Muscle of leg (tissue), 16 donors: ENCODE measurements at places on chromosomes 2 and 18.

- DNase-seq, result no peak
- H3K4me1 ChIP-seq, result no peaks in the 10 kb centered on the region
- no peak overlapping the region for H3K4me3 ChIP-seq
- H3K36me3 ChIP-seq, result no peaks in the 10 kb centered on the region
- H3K27ac ChIP-seq, result no peak overlapping the region
These were observed 117.2 kb downstream of the CTNNA2 start for GRCh38 chr2:79630060-79630459.

- H3K36me3 ChIP-seq, result no peaks in the 10 kb centered on the region
- no peak overlapping the region for H3K4me3 ChIP-seq
- no peaks in the 10 kb centered on the region for H3K27me3 ChIP-seq
These were observed 50.4 kb downstream of the CTAGE1 start for GRCh38 chr18:22367303-22367702.

GRCh38 chr2:109098251-109098920 is 30.6 kb upstream of the SH3RF3 start:
- H3K27ac ChIP-seq, result no peak overlapping the region
- H3K4me1 ChIP-seq, result no peaks in the 10 kb centered on the region
- peaks cover 12% of the 10 kb centered on the region for H3K27me3 ChIP-seq

- peaks cover 16% of the 10 kb centered on the region for H3K27me3 ChIP-seq
- H3K27ac ChIP-seq, result no peak overlapping the region
- H3K4me1 ChIP-seq, result peaks cover 7% of the 10 kb centered on the region
- no peak overlapping the region for H3K4me3 ChIP-seq
- no peak for DNase-seq
These were observed 15.5 kb downstream of the ASPRV1 start for GRCh38 chr2:69945941-69946340.

DNA sequence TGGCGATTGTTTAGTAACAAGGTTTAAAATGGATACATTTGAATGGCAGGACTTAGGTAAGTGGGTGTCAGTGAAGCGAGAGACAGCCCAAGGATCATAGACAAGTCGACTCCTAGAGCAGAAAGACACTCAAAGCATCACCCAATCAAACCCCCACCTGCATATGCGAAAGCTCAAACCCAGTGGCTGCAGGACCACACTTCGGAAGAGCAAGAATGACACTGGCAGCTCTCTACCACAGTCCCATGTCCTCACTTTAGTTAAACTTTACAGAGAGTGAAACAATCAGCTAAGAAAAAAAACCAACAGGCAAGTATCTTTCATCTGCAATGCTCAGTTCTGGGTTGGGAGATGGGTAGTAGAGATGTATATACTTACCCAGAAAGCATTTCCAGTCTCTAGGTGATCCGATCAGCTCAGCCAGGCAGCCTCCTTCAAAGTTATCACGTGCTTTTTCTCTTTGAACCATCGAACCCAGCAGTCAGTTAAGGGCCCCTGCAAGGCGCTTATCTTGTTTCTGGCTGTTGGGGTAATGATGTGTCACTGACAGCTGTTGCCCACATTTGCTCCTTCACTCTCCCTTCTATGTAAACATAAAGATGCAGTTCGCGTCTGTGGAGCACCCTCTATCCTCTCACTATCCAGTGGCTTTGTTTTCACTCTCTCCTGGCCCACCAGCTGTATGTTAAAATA is 357.5 kb upstream of the ID2 start:
- no peak overlapping the region for H3K4me3 ChIP-seq
- peaks cover 2% of the 10 kb centered on the region for H3K4me1 ChIP-seq
- no peak overlapping the region for H3K27ac ChIP-seq
- H3K36me3 ChIP-seq, result no peaks in the 10 kb centered on the region
- DNase-seq, result no peak

DNA sequence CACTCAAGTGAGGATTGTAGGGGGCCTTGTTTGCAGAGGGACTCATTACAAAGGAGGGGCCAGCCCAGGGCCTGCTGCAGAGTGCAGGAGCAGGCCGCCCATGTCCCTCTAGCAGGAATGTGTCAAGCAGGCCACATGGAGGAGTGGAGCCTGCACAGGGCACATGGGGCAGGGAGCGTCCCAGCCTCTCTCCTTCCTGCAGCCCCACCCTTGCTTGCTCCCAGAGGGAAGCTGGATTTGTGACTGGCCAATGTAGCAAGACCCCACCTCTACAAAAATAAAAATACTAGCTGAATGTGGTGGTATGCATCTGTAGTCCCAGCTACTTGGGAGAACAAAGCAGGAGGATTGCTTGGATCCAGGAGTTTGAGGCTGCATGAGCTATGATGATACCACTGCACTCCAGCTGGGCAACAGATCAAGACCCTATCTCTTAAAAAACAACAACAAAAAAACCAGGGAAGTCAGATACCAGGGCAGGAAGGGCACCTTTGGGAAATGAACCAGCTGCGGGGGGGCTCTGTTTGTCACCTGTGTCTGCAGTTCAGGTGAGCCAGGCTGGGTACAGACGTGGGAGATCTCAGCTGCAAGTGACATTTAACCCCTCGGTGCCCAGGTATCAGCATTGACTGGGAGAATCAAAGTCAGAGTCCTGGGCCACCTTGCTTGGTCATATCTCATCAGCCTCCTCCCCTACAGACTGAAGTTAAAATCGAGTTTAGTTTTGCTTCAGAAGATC is 27.7 kb downstream of the IMPA2 start:
- H3K27me3 ChIP-seq, result no peaks in the 10 kb centered on the region
- peaks cover 9% of the 10 kb centered on the region for H3K4me1 ChIP-seq
- H3K4me3 ChIP-seq, result no peak overlapping the region
- H3K27ac ChIP-seq, result no peak overlapping the region
- no peak for DNase-seq
- peaks cover 40% of the 10 kb centered on the region for H3K36me3 ChIP-seq

- DNase-seq, result peak; percentile 67
- no peaks in the 10 kb centered on the region for H3K27me3 ChIP-seq
- H3K27ac ChIP-seq, result no peak overlapping the region
- peaks cover 6% of the 10 kb centered on the region for H3K4me1 ChIP-seq
- H3K36me3 ChIP-seq, result no peaks in the 10 kb centered on the region
- no peak overlapping the region for H3K4me3 ChIP-seq
These were observed 19.7 kb downstream of the CLUL1 start for GRCh38 chr18:616380-616995.

GRCh38 chr2:159851941-159852340 is 53.9 kb upstream of the CD302 start:
- H3K27ac ChIP-seq, result no peak overlapping the region
- H3K36me3 ChIP-seq, result no peaks in the 10 kb centered on the region
- no peaks in the 10 kb centered on the region for H3K4me1 ChIP-seq
- DNase-seq, result no peak

GRCh38 chr2:216031960-216032689 is 18.8 kb upstream of the MREG start:
- H3K27ac ChIP-seq, result no peak overlapping the region
- H3K27me3 ChIP-seq, result no peaks in the 10 kb centered on the region
- no peak overlapping the region for H3K4me3 ChIP-seq
- no peaks in the 10 kb centered on the region for H3K4me1 ChIP-seq

DNA sequence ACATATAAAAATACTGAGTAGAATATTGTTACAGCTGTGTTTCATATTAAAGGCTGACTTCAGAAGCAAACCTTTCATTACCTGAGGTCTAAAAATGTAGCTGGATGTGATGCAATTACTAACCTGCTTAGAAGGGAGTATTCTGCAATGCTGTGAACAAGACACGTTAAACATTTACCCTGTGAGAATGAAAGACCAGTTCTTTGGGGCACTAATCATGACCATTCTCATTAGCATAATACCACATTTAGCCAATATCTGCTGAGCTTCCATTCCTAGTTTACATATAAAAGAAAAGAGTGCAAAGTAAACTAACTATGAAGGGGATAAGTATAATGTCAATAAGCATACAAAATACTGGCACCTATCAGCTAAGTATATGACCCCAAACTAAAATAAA is 784.0 kb upstream of the KLHL29 start:
- DNase-seq, result no peak
- no peaks in the 10 kb centered on the region for H3K27me3 ChIP-seq
- no peaks in the 10 kb centered on the region for H3K36me3 ChIP-seq
- no peak overlapping the region for H3K27ac ChIP-seq
- H3K4me1 ChIP-seq, result no peaks in the 10 kb centered on the region
- no peak overlapping the region for H3K4me3 ChIP-seq

DNA sequence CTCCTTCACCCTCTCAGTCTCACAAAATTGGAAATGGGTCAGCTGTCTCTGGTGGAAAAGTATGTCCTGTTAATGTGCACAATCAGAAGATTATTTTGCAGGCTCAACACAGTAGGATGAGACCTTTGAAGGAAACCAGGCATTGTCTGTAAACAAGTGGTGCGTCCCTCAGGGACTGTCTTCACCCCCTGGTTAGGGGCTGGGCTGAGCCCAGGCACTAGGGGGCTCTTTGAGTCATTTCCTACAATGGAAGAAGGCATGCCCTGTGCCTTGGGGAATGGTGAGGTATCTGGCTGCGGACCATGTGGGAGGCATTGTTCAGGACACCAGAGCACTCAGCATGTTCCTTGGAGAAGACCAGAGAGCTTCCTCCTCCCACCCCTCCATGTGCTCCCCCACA is 26.8 kb downstream of the PKDCC start:
- DNase-seq, result no peak
- H3K4me3 ChIP-seq, result no peak overlapping the region
- peak overlapping the region; percentile 75 for H3K27ac ChIP-seq
- no peaks in the 10 kb centered on the region for H3K36me3 ChIP-seq
- peaks cover 2% of the 10 kb centered on the region for H3K27me3 ChIP-seq
